Nephron progenitor cell (in vitro differentiated cells): ENCODE measurements at places on chromosomes 3 and 15.

- H3K4me3 ChIP-seq: no peak overlapping the region
- DNase-seq: no peak
- no peaks in the 10 kb centered on the region for H3K36me3 ChIP-seq
- peaks cover 18% of the 10 kb centered on the region for H3K27me3 ChIP-seq
- H3K27ac ChIP-seq: no peak overlapping the region
Measured at GRCh38 chr15:69807721-69808120, 290.0 kb downstream of the TLE3 start.

- no peaks in the 10 kb centered on the region for H3K36me3 ChIP-seq
- no peak overlapping the region for H3K4me3 ChIP-seq
- DNase-seq: no peak
- H3K4me1 ChIP-seq: no peaks in the 10 kb centered on the region
- H3K27me3 ChIP-seq: peaks cover 6% of the 10 kb centered on the region
- H3K27ac ChIP-seq: no peak overlapping the region
Measured at GRCh38 chr3:27639271-27639670, 82.9 kb downstream of the EOMES start.

- no peak overlapping the region for H3K27ac ChIP-seq
- peaks cover 2% of the 10 kb centered on the region for H3K36me3 ChIP-seq
- DNase-seq: no peak
- H3K4me3 ChIP-seq: no peak overlapping the region
Measured at GRCh38 chr3:18035641-18036449, 293.4 kb upstream of the TBC1D5 start.

- no peaks in the 10 kb centered on the region for H3K4me1 ChIP-seq
- peaks cover 29% of the 10 kb centered on the region for H3K36me3 ChIP-seq
- no peak overlapping the region for H3K4me3 ChIP-seq
- no peak overlapping the region for H3K27ac ChIP-seq
- peaks cover 3% of the 10 kb centered on the region for H3K27me3 ChIP-seq
- DNase-seq: no peak
Measured at GRCh38 chr15:66515901-66516322, 10.8 kb downstream of the ZWILCH start.

- no peaks in the 10 kb centered on the region for H3K36me3 ChIP-seq
- no peak overlapping the region for H3K27ac ChIP-seq
- DNase-seq: peak; percentile 26
- H3K4me1 ChIP-seq: peaks cover 12% of the 10 kb centered on the region
- H3K4me3 ChIP-seq: no peak overlapping the region
Measured at GRCh38 chr3:8324747-8325146, 176.9 kb upstream of the LMCD1 start.
